ENCODE measurements at places on chromosomes 3 and 15.

DNA sequence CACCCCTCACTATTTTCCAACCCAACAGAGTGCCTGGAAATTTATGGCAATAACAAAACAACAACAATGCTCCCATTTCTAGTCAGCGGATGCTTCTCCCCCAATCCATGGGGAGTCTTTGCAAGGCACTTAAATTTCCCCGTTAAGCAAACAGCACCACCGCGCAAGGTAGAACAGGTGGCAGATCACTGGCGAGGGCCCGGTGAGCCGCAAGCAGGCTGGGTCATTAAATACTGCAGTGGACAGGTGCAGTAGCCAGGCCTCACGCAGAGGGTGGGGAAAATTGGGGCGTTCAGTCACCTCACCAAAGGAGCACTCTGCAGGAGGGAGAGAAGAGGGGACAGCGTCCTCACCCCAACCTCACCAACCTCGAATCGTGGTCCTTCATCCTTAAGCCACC lies 147.5 kb downstream of the NTRK3 start:
- DNase-seq, result no peak

DNA sequence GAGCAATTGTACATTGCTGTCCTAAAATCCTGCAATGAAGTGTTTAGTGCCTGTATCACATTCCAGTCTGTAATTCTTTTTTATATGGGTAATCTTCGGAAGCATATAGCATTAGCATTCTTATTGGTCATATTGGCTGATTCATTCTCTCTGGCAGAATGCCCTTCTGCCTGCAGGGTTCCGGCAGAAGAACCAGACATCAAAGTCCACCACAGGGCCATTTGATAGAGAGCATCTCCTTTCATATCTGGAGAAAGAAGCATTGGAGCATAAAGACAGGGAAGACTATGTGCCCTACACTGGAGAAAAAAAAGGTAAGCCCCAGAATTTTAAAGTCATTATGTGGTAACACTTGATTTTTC lies 39.6 kb downstream of the TMOD3 start:
- peak; percentile 73 for DNase-seq

- DNase-seq, result no peak
These were observed 1.7 kb downstream of the PLA2G4D start for GRCh38 chr15:42092398-42093318.

DNA sequence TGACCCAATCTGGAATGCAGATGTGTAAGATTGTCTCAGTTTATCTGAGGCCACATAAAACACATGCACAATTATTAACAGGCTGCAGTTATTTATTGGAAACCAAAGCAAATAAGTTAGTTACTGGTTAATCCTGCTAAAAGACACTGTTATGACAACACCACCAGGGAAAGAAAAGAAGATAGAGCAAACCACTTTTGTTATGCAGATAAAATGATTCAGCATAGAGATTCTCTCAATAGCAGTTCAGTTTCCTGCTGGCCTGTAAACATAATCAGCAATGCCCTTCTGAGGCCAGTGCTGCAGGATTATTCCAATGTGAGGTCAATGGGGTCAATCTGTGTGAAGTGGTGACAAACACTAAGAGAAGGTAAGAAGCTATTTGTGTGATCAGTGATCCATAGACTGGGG lies 244.4 kb downstream of the ZBTB20 start:
- peak; percentile 44 for DNase-seq

DNA sequence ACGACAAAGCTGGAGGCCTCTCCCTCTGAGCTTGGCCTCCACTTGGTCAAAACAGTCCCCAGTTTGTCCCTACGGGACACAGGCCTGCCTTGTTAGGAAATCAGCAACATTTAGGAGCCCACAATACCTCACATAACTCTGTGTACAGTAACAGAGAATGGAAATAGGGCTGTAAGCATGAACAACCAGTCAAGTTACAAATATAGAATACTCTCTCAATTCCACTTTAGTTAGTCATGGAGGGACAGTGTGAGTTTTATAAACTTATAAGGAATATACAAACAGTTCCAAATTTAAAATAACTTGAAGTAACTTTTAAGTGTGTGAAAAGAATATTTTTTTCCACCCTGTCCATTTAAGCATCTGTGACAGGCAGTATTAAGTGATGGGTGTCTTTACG lies 129.4 kb downstream of the PGPEP1L start:
- no peak for DNase-seq

DNA sequence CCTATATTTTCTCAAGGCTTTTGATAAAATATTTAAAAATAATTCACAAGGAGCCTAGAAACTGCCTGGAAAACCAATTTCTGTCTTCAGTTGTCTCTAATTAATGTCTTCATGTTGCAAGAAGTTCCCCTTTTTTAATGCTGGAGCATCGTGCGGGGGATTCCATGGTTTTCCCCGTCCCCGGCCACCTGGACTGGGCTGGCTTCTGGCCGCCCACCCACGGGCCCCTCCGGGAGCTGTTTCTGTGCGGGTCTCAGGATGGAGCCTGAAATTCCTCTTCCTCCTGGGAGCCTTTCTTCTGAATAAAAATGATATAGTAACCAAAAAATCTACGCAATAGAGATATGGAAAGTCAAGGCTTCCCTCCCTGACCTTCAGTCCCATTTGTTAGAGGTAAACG lies 8.1 kb upstream of the LRRK1 start:
- DNase-seq, result no peak

- peak; percentile 46 for DNase-seq
These were observed 78.4 kb upstream of the RASGRF1 start for GRCh38 chr15:79168922-79169456.

DNA sequence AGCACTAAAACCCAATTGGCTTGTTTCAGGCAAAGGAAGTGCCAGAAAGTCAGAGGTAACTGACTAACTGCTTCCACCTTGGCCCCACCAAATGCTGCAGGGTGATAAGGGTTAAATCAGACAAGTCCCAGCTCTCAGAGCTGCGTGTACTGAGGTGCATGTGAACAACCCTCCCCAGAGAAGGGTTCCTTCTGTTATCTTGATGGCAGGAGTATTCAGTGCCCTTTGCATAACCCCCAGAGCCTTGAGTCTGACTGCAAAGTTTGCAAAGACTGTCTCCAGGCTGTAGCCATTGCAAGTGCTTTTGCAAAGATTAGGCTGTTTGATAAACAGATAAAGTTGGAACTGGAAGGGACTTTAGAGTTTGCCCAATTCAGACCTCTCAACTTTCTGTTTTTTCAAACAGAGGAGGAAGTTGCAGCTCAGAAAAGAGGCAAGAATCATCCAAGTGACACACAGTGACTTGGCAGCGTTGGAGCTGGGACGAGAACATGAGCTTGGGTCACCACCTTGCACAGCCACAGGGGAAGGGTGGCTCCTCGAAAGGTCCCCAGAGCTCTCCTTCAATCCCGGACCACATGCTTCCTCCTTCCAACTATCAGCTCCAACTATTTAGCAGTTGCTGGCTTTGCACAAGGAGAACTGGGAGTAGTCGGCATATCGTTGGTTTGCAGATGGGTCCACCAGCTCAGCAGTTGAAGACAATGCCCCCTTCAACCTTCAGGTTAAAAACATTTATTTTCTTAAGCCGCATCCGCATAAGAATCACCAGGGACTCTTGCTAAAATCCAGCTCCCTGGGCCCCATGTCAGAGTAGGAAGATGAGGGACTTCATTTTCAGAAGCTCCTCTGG lies 224.8 kb upstream of the HES1 start:
- DNase-seq, result peak; percentile 68

DNA sequence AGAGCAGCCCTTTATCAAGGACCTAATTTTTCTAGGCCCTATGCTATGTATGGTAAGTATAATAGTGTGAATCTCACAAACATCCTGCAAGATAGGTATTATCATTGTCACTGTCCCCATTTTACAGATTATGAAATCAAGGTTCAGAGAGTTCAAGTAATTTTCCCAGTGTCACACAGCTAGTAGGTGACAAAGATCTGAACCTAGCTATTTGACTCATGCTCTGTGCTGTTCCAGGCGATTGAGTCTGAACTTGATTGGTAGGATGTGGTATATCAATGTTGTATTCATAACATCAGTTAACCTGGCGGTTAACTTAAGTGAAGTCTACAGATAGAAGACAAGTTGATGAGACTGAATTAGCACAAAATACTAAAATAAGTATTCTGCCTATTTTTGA lies 229.9 kb downstream of the CHST2 start:
- no peak for DNase-seq

GRCh38 chr3:119697394-119697793 lies 5.4 kb upstream of the CFAP91 start:
- DNase-seq, result no peak

- DNase-seq, result no peak
These were observed 35.8 kb upstream of the CTDSPL start for GRCh38 chr3:37825744-37826400.

DNA sequence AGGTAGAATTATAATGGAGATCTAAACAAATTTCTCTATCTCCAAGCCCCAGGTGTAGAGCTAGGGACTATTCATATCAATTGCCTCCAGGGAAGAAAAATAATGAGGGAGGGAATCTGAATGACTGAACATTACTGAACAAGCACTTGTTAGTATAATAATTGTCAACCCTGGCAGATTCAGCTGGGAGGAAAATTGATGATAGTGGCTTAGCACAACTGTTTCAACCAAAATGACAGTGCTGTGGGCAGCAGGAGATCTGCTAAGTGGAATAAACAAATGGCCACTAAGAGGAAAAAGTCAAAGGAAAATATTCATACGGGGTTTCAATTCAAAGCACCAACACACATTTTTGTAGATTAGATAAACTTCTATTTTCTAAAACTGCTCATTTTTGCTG lies 294.9 kb upstream of the ZNF385D start:
- DNase-seq, result no peak

DNA sequence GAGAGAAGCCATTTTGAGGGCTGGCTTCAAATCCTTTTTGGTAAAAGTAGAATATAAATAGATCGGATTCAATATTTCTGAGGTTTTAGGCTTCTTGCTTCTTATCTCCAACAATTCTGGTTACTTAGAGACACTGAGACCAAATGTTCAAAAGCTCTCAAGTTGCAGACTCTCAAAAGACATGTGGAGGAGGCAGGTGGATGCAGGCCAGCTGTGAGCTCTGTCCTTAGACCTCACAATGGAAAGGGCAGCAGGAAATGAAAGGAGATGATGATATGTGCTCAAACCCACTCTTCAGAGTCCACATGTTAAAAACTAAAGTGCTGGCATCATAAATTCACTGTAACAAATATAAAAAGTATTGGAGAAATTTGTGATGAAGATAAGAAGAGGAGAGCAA lies 424.9 kb upstream of the ALCAM start:
- DNase-seq, result no peak

GRCh38 chr3:124283652-124284023 lies 291.7 kb upstream of the ROPN1 start:
- DNase-seq, result no peak

Data from erythroblast (primary cell).